ENCODE measurements at places on chromosomes 1 and 21. TPM values are rescaled to one million over a fixed set of nuclear protein-coding genes. Genes with fewer than 3 reads are reported as not detected.

DNA sequence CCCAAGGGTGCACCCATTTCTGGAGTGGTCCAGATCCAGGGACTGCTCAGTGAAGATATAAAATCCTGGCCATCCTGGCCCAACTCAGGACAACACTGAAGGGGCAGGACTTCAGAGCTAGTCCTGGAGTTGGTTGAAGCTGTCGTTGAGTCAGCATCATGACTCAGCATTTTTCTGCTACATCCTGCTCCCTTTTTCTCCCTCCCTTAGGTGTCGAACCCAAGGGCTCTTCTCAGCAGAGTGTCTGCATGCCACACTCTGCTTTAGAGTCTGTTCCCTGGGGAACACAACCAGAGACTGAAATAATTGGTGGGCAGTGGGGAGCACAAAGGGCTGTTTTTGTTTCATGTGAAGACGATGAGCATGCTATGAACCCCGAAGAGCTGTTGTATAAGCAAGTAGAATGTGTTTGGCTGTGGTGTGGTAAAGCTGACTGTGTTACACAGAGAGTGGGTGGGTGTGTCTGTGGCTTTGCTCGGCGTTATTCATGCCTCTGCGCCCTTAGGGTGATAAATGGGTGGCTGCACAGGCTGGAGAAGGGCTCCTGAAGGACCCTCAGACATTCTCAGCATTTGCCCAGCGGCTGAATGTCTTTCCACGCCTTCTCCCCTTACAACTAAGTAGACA, 167.2 kb downstream of the CYYR1 start:
- no peak for DNase-seq

DNA sequence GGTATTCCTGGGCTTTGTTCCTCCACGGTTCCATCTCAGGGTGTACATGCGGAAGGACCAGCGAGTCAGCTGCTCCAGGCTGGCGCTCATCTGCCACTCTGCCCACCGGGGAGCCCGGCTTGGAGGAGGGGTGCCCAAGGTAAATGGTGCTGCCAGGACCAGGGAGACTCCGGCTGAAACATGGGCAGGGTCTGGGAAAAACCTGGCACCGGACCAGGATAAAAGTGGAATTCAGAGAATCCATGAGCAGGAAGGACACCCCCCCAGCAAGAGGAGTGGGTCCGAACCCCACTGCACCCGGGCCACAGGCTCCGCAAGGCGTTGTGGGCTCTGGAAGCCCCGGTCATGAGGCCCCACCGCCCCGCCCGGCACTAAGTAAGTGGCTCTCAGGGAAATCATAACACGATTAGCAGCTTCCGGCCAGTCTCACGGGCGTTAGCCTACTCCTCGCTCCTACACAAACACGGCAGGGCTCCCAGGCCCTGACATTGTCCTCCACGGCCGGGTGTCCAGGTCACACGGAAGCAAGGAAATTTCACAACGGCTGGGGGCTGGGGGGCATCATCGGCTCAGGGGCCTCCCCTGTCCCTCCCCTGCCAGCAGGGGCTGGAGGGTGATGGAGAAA, 21.1 kb downstream of the MEGF6 start:
- no peak for DNase-seq

The TRIM67 gene
- total RNA-seq = not detected

DNA sequence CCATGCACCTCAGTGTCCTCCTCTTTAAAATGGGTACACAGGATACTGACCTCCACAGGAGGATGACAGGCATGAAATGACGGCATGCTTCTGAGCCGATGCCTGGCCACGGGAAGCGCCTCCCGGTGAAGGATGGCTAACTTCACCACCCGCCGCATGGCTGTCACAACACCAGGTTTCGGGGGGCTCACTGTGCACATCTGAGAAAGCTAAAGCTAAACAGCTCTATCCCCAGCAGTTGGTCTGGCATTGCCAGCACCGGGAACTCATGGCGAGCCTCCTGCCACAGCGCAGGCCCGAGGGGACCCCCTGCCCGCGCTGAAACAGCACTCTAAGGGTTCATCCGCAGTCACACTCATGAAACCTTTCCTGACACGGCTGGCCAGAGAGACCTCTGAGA, 16.0 kb downstream of the NPHP4 start:
- no peak for DNase-seq

DNA sequence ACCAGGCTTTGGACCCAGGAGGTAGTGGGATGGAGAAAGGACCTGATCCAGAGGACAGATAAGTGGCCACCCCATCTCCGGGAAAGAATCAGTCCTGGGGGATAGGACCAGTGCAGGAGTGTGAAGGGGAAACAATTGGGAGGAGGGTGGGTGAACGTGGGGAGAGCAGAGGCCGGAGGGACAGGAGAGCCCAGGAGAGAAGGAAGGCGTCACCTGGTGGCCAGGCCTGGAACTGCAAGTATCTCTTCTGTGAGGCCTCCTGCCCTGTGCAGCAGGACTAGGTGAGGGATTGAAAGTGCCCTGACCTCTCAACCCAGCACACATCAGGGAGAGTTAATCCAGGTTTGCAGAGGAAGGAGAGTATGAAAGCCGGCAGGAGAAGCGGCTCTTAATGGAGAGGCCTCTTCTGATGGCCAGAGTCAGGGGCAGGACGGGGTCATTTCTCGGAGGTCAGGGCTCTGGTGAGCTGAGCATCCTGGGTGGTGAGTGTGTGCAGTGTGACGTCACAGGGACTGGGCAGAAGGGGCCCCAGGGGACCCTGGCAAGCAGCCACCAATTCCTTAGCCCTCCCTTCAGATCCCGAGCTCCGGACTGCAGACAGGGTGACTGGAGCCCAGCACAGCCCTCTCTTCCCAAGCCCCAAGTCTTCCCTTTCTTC, 9.2 kb upstream of the LAD1 start:
- DNase-seq = peak; percentile 67

DNA sequence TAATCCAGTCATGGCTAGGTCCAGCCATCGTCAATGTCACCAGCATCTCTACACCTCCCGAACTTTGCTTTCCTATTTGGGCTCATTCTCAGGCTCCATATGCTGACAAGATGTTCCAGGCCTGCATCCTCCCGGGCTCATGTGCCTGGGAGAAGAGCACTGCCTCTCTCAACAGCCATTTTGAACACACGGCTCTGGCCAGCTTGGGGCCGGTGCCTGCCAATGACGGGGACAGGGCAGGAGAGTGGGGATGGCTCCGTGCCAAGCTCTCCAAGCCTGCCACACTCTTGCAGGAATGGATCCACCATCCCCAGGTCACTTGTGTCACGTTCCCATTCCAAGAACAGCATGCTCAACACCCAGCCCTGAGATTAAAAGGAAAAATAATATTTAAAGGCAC, 61.4 kb upstream of the PAX7 start:
- DNase-seq = no peak

- DNase-seq = no peak
Observed at GRCh38 chr21:42374864-42375499, 8.6 kb upstream of the TFF1 start.

DNA sequence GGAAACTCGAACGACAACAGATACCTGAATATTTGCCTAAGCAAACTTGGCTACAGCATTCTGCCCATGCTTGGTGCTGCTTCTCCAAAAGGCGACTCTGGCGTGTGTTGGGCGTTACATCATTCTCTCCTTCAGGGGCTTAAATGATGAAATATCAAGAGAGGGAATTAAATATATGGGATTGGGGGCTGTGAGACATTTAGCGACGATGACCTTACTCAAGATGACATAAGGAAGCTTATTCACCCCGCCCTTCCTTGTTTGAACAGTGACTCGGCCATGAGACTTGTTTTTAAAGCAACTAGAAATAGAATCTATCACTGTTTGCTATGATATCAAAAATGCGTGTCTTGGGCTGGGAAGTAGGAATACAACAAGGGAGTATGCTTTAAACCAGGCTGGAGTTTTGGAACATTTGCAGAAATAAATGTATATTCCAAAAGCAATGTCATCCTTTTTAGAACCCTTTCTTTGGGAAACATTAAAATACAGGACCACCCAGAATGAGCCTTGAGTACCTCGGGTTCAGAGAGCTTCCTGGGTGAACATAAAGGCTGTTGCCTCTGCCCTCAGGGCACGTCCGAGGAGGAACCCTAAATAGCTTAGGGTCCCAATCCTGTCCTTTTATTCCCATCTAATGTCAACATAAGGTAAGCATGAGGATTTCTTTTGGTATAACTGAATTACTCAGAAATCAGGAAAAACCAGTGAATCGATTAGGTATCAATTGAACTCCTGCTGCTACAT, 123.3 kb upstream of the SLC45A1 start:
- peak; percentile 62 for DNase-seq

The NUP210L gene
- total RNA-seq = not detected

GRCh38 chr1:66349242-66349641, 184.7 kb upstream of the SGIP1 start:
- DNase-seq = no peak

GRCh38 chr1:158932171-158932570, 819 bp downstream of the PYHIN1 start:
- DNase-seq = no peak

DNA sequence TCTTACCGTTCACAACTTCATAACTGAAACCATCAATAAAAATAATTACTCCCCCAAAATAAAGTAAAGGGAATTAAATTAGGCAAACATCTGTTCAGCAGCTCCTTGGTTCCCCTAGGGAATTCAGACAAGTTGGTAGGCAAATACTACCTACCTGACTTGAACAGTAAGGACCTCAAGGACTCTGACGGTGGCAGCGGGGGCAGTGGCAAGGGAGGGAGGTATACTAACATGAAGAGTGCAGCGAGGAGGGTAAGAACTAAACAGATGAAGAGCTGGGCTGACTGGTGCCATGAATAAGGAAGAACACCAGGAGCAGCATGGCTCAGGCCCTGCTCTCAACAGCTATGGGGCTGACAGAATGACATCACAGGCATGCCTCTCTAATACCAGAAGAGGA, 33.1 kb downstream of the MTOR start:
- no peak for DNase-seq

- DNase-seq = no peak
Observed at GRCh38 chr1:160862203-160863060, at the start of gene CD244. Gene CD244 (minus strand): TSS chr1:160862887. CDS start chr1:160862677, 210 bp downstream.

DNA sequence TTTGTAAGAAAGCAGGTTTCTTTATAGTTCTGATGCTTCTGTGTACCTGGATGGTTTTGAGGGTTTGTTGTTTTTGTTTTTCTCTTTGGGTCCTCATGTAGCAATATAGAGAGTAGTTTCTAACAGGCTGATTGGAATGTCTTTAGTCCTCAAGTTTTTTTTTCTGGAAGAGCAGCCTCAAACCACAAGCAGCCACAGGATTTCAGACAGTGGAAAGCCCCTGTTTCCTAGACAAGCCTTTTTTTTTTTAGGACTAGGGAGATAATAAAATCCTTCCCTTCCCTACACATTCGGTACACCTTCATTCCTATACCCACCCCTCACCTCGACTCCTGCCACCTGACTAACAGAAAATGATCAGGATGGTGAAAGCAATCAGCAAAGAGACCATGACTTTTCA, 47.6 kb downstream of the ACP6 start:
- no peak for DNase-seq

The ZNF669 gene
- total RNA-seq = 14.6 TPM

GRCh38 chr1:245014247-245015029, 140.3 kb upstream of the KIF26B start:
- DNase-seq = no peak

DNA sequence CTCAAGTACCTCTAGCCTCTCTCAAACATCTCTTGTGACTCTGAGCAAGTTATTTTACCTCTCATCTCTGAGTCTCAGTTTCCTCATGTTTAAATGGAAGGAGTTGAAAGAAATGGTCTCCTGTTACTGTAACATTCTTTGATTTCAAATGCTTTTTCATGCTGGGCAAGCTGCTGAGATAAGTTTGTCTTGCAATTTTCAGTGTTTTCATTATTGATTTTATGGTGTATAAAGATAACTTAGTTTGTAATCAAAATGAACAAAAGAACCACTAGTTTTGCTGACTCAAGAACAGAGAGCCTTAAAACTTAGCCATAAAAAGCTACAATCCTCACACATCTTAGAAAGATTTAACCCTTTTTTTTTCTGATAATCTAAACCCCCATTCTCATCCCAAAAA, 4.5 kb downstream of the LIPI start:
- no peak for DNase-seq

GRCh38 chr21:40819071-40819900, 27.7 kb downstream of the DSCAM start:
- no peak for DNase-seq

The NMNAT2 gene
- not detected for total RNA-seq

The TBX15 gene
- total RNA-seq = 0.42 TPM

- no peak for DNase-seq
Observed at GRCh38 chr1:156803086-156803851, 13.4 kb downstream of the SH2D2A start.

- DNase-seq = peak; percentile 59
Observed at GRCh38 chr1:234730770-234731568, 121.0 kb upstream of the IRF2BP2 start.

DNA sequence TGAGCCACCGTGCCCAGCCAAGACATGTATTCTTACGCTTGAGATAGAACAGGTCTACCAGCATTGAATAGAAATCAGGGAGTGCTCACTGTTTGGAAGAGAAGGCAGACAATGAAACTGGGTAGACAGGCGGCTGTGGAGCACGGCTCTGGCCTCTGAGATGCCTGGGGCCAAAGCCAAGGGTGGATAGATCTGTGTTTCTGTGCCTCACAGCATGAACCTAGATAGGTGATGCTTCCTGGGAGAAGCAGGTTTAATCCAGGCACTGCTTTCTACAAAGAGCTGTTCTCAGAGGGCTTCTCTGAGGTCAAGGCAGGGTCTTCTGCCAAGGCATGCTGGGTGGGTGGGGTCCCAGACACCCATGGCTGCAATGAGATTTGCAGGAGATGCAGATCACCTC, 24.6 kb upstream of the PRSS38 start:
- no peak for DNase-seq

DNA sequence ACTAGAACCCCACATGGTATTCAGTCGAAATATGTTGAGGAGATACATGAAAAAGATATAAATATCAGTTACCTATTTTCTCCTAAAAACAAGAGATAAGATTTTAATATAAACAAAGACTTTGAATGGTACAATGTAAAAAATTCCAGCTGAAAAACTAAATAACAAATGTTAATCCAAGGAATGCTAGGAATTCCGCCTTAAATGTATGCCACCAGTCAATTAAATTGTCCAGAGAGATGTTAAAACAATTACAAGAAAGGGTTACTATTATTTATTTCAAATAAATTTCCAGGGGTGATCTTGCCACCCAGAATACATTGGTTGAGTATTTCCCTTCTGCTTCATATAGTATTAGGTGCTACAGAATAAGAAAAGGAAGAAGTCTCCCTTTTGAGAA, 4.2 kb downstream of the ADSS2 start:
- DNase-seq = no peak

- DNase-seq = no peak
Observed at GRCh38 chr1:229864686-229865230, 202.3 kb upstream of the GALNT2 start.

DNA sequence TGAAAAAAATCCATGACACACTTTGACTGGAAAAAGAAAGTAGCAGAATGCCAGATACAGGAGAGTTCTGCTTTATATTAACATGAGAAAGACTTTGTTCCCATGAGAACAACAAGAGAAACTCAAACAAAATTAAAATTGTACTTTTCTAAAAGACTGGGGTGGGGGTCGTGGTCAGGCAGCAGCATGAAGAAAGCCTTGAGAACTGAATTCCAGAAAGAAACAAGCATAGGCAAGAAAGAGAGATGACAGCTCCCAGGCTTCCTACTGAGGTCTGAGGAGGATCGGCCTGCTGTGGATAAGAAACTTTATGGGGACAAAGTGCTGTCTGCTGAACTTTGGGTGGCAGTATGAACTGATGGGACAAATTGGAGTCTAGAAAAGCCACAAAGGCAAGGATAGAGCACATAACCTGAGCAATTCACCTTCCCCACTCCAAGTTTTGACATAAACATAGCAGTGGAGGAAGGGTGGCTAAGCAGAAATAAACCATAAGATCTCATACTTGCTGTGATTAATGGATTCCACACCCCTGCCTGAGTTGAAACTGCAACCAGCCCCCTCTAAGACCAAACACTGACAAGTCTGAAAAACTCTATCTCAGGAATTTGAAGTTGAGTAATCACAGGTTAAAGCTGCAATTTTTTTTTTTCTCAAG, 43.7 kb downstream of the COL6A1 start:
- DNase-seq = no peak

All from HepG2 (cell line).